Occipital lobe (tissue), 3 donors: ENCODE measurements at places on chromosomes 2 and 18. TPM values are rescaled to one million over a fixed set of nuclear protein-coding genes. Genes with fewer than 3 reads are reported as not detected.

Gene KYNU
- 0.16 TPM for total RNA-seq

Gene CD28
- 0.78 TPM for total RNA-seq

Gene UGT1A8
- not detected for total RNA-seq

Gene COL3A1
- 129 TPM for total RNA-seq
